ENCODE measurements at places on chromosomes 12 and 14.

GRCh38 chr12:110693731-110694130, 4.8 kb upstream of the HVCN1 start:
- DNase-seq = no peak

DNA sequence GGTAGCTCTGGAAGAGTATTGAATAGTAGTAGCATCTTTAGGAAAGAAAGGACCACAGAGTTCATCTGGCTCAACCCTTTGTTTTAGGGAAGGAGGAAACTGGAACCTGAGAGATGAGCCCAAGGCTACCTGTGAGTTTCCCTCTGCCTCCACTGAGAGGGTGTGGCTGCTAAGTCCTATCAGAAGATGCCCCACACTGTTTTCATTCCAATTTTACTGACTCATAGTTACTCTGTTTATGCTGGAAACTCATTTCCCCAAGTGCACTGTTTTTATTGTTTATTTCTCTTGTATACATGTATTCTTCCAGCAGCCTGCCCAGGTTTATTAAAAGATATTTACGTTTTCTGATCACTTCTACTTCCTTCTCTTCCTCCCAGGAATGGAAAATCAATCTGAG, 127.4 kb upstream of the ARHGAP5 start:
- DNase-seq = no peak

DNA sequence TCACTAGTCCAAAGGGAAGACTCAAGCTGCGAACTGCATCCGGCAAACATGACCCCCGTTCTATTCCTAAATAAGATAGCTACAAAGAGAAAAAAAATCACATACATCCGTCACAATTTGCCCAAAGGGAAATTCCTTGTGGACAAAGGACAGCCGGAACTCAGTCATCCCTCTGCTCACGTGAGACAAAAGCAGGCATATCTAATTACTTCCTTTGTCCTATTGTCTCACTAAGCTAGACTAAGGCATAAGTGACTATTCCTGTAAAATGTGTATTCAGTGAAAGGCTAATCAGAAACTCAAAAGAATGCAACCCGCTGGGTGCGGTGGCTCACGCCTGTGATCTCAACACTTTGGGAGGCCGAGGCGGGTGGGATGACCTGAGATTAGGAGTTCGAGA, 27.2 kb upstream of the NINJ2 start:
- DNase-seq = no peak

- no peak for DNase-seq
Observed at GRCh38 chr12:106974511-106974910, 12.4 kb downstream of the MTERF2 start.

- DNase-seq = no peak
Observed at GRCh38 chr12:22609501-22609900, 15.5 kb upstream of the ETNK1 start.

DNA sequence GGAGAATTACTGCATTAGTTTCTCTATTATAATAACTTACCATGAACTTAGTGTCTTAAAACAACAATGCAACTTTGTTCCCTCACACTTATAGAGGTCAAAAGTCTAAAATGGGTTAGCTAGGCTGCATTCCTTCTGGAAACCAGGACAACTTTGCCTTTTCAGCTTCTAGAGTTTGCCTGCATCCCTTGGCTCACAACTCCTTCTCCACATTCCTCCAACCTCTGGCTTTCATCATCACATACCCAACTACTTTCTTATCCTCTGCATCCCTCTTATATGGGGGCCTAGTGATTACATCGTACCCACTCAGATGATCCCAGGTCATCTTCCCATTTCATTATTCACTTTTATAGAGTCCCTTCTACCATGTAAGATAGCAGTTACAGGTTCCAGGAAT, 251.1 kb downstream of the C12orf50 start:
- no peak for DNase-seq

Measured in memory B cell (primary cell).